ENCODE measurements at places on chromosomes 11 and 22.

DNA sequence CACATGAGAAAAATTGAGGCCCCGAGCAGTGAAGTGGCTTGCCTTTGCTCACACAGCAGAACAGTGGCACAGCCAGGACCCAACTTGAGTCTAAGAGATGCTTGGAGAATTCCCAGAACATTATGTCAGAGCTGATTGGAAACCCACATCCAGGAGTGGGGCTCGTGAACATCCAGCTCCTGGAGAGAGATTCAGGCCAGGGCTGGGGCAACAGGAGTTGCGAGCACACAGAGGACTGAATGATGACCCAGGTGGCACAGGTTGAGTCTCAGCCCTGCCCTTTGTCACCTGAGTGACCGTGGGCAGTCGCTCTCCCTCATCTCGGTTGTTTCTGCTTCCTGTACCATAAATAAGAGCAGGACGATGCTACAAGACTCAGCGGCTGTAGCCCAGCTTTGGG is 102.6 kb downstream of the MYO18B start:
- DNase-seq: no peak

DNA sequence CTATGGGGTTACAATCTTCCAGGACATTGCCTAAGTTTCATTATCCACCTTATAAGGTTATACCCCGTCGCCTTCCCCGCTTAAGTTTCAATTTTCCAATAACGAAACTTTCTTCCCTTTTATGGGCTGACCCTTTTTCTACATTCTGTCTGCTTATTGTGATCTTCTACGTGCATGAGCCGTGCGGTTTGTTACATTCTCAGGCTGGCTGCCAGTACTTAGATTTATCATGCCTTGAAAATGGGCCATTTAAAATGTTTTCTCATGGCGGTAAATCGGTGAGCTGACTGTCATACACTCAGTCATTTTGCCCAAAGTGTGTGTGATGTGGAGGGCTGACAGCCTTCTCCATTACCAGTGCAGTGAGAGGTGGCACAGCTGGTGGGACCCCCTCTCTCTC is 23.3 kb downstream of the DGCR6L start:
- peak; percentile 26 for DNase-seq

- no peak for DNase-seq
Observed at GRCh38 chr22:44646668-44647067, 55.3 kb upstream of the PRR5 start.

DNA sequence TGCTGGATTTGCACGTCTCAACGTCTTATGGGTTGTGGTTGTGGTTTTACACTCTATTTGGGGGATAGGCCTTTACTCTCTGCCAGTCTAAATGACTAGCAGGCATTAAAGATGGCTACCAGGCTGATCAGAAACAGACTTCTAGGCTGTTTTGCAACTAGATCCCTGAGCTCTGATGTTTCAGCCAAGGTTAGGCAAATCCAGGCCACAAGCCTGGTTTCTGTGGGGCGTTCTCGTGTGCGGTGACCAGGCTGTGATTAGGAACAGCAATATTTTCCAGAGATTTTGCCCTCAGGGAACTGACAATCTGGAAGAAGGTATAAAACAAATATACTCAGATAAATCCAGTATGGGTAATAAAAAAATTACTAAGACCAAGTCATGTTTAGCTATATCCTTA is 502.4 kb downstream of the INSC start:
- DNase-seq: no peak

- no peak for DNase-seq
Observed at GRCh38 chr11:76796511-76797198, 13.5 kb downstream of the TSKU start.

DNA sequence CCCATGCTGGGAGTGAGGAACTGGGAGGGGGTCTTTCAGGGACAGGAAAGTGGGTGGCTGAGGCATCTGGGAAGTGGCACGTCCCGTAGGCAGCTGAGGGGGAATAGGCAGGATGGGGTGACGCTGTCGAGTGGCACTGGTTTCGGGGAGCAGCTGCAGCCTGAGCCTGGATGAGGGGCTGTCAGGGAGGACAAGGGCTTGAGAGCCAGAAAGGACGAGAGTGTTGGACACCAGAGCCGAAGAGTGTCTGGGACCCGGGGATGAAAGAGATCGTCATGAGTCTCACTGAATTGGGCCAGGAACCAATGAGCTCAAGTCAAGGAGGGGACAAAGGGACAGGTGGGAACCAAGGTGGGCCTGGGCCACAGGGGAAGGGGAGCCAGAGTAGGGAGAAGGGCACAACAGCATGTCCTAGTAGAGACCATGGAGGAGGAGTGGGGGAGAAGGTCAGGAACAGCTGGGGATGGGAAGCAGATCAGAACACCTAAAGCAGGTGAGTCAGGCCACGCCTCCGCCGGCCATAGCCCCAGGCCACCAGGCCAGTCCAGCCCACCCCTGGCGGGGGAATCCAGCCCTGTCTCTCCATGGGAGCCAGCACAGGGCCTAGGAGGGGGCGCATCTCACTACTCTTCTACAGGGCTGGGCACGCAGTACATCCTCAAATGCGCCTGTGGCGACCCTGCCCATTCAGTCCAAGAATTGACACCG is 4.2 kb downstream of the RAB3IL1 start:
- no peak for DNase-seq

DNA sequence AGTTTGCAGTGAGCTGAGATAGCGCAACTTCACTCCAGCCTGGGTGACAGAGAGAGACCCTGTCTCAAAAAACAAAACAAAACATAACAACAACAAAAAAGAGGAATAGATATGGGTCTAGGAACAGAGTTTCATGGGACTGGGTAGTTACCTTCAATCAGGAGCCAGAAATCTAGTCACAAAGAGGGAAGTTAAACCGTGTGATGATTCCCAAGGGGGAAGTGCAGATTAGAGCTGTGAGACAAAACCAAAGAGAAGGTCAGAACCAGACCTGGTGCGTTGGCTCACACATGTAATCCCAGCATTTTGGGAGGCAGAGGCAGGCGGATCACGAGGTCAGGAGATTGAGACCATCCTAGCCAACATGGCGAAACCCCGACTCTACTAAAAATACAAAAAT is 42.1 kb upstream of the LARGE1 start:
- DNase-seq: no peak

GRCh38 chr22:23381661-23382427 is 198.2 kb downstream of the IGLL1 start:
- DNase-seq: no peak

DNA sequence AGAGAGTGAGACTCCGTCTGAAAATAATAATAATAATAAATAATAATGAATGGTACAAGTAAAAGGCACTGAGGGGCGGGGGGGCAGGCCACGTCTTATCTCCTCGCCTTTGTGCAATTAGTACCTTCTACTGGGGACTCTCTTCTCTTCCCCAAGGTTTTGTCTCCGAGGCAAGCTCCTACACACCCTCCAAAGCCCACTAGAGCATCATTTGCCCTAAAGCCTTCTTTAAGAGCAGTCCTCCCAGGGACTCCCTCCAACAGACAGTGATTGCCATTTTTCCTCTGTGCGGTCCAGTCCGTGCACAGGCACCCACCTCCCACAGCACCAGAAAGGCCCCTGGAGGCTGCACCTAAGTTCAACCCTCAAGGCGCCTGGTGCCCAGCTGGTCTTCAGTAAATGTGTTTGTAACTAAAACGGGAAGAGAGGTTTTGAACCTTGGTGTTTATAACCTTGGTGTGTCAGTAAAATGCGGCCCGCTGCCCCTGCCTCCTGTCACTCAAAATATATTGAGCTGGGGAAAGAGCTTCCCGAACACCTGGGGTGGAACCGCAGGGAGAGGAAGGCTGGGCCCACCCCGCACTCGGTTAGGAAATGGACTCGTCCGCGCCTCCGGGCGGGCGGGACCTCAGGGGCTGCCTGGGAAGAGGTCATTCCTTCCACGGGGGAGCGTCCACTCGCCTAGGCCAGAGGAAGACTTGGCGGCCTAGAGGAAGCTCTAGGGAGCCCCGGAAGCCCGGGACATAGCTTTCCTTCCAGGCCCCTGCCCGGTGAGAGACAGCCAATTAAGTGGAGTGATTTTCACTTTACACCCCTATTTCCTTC is 4.7 kb upstream of the KDELR3 start:
- DNase-seq: no peak

DNA sequence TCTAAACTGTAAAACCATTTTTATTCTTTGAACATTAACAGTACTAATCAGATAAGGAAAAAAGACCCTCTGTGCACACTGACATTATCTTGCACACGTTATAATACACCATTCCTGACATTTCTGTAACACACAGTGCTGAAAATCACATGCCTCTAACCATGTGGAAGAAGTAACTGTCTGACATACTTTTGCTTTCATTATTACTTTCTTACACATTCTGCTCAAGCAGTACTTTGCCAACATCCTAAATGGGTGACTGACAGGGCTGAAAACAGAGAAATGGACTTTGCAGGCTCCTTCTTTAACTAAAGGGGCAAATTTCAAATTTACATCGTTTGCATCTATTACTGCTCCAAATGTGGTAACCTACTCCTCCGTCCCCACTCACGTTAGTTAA is 22.8 kb upstream of the TP53AIP1 start:
- DNase-seq: peak; percentile 11

DNA sequence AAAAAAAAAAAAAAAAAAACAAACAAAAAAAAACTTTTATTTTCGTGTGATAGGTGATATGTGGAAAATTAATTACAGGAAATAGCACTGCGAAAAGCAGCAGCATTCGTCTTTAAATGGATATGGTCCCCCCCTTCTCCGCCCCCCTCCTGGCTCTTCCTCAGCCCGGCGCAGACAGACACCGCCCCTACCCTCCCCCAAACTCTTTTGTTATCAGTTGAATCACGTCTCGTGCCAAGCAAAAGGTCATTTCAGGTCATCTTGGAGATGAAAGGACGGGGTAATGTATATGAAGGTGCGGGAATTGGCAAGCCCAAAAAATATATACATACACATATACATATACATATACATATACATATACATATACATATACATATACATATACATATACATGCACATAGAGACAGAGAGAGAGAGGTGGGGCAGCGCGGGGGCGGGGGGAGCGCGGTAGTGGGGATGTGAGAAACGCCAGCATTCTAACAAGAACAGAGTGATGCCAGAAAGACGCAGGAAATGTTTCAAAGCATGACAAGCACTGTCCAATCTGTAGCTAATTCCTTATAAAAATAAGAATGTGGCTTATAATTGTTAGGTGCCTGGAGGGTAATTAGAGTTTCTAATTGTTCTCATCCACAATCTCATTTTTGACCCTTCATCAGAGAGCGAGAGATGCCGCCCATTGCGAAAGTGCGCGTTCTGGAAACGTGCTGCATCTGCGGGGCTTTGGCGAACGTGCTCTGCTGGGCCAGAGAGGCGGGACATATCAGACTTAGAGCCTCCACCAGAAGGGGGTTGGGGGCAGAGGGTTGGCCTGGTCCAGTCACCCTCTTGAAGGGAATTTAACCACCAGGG is 214.5 kb upstream of the UBASH3B start:
- DNase-seq: peak; percentile 11

DNA sequence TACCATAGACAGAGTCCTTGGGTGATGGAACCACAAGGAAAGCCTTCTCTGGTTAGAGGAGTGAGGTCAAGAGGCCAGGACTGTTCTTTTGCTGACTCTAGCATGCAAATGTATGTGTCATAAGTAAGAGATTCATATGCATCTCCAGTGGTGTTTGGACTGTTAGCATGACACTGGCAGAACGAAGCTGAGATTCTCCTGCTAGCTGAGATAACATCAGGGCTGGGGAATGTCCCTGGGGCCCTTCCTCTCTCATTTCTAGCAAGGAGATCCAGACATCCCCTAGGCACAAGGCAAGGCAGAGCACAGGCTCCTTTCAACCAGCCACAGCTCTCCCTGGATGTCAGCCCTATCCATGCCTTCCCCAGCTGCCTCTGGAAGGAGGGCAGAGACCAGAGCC is 711.3 kb downstream of the OPCML start:
- DNase-seq: peak; percentile 90

DNA sequence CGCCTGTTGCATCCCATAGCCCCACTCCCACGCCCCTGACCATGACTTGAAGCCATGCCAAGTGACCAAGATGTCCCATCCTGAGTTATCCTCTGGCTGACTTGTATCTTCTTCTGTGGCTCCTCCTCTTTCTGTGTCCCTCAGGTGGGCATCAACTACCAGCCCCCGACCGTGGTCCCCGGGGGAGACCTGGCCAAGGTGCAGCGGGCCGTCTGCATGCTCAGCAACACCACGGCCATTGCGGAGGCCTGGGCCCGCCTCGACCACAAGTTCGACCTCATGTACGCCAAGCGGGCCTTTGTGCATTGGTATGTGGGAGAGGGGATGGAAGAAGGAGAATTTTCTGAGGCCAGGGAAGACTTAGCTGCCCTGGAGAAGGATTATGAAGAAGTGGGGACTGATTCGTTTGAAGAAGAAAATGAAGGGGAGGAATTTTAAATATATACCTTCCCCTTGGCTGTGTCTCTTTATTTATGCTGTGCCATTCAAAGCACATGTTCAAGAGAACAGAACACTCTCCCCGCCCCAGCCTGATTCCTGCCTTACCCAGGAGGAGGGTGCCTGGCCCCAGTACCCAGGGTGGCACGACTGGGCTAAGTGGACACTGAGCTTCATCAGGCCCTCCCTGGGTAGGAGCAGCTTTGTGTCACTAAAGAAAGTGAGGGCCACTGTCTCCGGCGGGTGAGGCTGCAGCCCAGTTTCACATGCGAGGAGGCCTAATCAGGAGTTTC is 19.1 kb upstream of the USP18 start:
- DNase-seq: no peak

DNA sequence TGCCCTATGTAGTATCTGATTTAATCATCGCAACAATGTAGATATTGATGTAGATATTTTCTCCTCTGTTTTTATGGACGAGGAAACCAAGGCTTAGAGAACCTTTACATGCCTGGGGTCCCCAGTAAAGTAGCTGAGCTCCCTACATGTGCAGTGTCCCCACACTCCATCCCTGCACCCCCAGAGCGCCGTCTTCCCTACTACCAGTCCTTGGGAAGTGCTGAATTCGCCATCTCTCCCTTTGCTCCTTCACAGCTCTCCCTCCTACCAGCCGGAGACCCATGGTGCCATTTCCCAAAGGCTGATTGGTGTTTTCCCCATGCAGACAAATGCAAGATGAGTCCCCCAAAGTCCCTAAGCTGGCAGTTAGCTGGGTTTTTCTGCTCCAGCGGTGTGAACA is 86.0 kb downstream of the CEP164 start:
- DNase-seq: no peak

- no peak for DNase-seq
Observed at GRCh38 chr22:49159711-49160110, 668.0 kb downstream of the BRD1 start.

DNA sequence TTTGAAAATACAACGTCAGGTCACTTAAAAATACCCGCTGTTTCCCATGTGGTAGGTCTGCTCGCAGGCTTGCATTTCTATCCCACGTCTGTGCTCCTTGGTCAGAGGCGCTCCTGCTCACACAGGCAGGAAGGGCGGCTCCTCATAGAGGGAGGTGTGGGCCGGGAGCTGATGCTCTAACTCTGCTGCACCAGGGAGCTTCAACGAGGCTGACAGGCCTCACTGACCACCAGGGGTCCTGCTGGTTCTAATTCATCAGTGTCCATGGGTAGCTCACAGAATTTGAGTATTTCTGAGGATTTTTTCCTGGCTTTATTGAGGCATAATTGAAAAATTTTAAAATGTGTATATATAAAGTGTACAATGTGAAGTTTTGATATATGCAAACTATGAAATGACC is 68.5 kb downstream of the PIWIL3 start:
- DNase-seq: no peak

- DNase-seq: no peak
Observed at GRCh38 chr11:66218846-66219620, 49.4 kb upstream of the RAB1B start.

Data from EH (cell line).